Adrenal gland (tissue), 19 donors: ENCODE measurements at places on chromosomes 12 and 14. TPM values are rescaled to one million over a fixed set of nuclear protein-coding genes. Genes with fewer than 3 reads are reported as not detected.

DNA sequence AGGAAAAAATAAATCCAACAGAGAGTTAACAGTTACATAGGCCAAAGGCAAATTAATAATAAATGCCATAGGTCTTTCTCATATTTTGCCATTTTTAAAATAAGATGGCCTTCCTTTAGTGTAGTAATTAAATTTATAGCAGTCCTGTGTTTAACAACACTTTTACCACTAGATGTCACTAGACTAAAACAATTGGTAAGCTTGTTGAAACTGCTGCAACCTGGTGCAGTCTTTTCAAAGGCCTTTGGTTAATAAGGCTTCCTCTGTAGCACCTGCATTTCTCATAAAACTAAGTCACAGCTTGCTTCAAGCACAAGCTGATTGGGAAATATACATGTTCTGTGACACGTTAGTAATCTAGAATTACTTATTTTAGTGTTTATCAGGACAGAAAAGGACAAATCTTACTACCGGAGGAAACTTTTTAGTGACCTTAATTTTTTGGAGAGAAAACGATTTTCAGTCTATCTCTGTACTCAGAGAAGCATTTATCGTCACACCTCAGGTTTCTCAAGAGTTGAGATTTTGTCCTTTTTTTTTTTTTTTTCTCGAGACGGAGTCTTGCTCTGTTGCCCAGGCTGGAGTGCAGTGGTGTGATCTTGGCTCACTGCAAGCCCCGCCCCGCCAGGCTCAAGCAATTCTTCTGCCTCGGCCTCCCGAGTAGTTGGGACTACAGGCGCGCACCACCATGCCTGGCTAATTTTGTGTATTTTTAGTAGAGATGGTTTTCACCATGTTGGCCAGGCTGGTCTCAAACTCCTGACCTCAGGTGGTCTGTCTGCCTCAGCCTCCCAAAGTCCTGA, 20.0 kb downstream of the BORCS5 start:
- DNase-seq: no peak

- no peak for DNase-seq
Observed at GRCh38 chr14:76926521-76927251, 100.5 kb downstream of the LRRC74A start.

- DNase-seq: no peak
Observed at GRCh38 chr12:67773896-67774295, 125.4 kb downstream of the DYRK2 start.

DNA sequence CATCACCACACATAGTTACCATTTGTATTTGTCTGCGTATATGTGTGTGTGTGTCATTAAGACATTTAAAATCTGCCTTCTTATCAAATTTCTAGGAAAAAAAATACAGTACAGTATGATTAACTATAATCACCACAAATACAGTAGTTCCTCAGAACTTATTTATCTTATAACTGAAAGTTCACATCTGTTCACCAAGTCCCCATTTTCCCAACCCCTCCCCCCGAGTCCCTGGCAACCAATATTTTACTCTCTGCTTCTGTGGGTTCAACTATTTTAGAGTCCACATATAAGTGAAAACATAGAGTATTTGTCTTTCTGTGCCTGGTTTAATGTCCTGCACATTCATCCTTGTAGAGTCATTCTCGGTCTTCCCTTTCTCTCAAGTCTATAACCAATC, 12.3 kb downstream of the CAPS2 start:
- DNase-seq: no peak

- no peak for DNase-seq
Observed at GRCh38 chr12:11862798-11863197, 207.9 kb upstream of the BCL2L14 start.

The DHRS2 gene
- total RNA-seq: 1.2 TPM

- no peak for DNase-seq
Observed at GRCh38 chr14:69586404-69586803, 11.7 kb upstream of the CCDC177 start.

GRCh38 chr12:43008953-43009845, 419.7 kb upstream of the PRICKLE1 start:
- DNase-seq: no peak

The RASAL1 gene
- total RNA-seq: 34.5 TPM

- DNase-seq: no peak
Observed at GRCh38 chr14:35333797-35334743, 41.9 kb downstream of the PSMA6 start.

The INHBC gene
- not detected for total RNA-seq

The KRT79 gene
- not detected for total RNA-seq

DNA sequence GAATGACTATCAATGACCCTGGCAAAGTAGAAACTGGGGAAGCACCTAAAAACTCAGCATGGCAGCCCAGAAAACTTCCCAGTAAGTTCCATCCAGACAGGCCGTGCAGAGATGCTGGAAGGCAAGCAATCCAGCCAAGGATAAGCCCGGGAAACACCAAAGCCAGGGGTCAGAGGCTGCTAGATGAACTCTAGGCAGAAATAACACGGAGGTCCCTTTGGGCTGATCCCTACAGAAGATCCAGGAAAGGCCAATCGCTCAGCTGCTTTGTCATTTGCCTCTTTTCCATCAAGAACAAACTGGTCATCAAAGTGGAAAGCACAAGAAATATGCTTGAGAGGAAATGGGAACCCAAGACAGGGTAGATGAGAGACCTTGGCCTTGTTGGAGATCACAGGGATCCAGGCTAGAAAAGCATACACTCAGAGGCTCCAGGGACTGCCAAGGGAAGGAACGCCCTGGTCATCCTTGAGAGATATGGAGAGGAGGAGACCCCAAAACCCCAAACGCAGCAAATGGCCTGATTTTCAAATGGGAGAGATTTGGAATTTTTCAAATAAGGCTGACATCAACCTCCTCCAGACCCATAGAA, 6.5 kb downstream of the KRT79 start:
- no peak for DNase-seq

- no peak for DNase-seq
Observed at GRCh38 chr14:55832974-55833373, 253.0 kb downstream of the KTN1 start.

DNA sequence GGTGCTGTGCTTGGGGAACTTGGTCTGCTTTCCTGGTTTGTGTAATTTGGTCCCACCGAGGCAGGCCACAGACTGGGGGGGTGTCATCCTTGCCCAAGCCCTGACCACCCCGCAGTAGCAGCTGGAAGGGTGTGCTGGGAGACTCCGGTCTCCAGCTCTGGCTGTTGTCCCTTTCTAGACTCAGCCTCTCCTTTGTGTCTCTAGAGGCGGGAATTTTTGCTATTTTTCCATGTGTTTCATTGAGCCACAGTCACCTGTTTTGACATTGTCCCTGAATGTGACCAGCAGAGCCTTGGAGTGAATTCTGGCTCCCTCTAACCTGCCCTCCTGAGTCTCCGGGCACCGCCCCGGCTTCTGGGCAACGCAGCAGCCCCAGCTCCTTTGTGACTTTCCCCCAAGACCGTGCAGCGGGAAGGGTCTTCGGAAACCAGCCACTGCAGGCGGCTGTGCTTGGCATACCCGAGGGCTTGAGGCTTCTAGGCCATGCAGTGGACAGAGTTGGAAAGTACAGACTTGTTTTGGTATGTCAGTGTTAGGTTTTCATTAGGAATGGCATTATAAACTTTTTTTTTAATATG, 98.6 kb downstream of the TNFAIP2 start:
- no peak for DNase-seq

GRCh38 chr14:91062600-91062999, 2.2 kb upstream of the RPS6KA5 start:
- no peak for DNase-seq

DNA sequence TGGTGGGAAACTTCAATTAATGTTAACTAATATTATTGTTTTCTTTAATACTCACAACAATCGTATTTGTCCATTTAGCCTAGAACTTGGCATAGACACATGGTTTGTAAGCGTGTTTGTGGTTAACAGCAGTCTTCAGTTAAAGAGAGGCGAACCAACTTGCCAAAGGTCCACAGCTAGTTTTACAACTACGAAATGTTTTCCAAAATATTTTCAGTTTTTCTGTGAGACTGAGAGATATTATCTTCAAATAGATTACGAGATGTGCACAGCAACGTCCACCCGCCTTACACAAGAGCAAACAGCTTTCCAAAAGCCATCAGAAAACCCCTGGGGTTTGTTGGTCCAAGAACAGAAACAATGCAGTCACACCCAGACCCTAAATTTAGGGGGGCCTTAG, 58.6 kb upstream of the RASSF3 start:
- DNase-seq: no peak

DNA sequence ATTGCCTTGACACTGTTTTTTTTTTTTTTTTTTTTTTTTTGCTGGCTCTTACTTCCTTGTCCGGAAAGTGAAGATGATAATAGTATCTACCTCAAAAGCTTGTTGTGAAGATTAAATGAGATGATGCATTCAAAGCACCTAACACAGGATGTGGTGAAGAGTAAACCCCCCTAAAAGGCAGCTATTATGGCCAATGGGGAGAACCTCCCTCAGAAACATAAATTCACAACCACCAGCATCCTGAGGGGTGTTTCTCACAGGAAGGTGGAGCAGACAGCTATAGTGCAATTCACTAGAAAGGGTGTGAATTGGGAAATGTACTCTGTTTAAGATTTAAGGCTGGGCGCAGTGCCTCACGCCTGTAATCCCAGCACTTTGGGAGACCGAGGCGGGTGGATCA, 85.4 kb upstream of the CRY1 start:
- DNase-seq: no peak

GRCh38 chr12:124564232-124564958, 3.0 kb downstream of the NCOR2 start:
- no peak for DNase-seq

GRCh38 chr12:39852346-39852745, 232.7 kb upstream of the ABCD2 start:
- DNase-seq: no peak

The GPRC5D gene
- not detected for total RNA-seq

GRCh38 chr12:89542912-89543592, 17.2 kb upstream of the POC1B start:
- DNase-seq: peak; percentile 81

The MIPOL1 gene
- 17.5 TPM for total RNA-seq

GRCh38 chr12:49706351-49707127, 666 bp downstream of the FMNL3 start:
- peak; percentile 35 for DNase-seq

- no peak for DNase-seq
Observed at GRCh38 chr12:100448656-100449055, 25.0 kb upstream of the NR1H4 start.

GRCh38 chr12:49636979-49637755, 13.8 kb downstream of the PRPF40B start:
- peak; percentile 78 for DNase-seq

DNA sequence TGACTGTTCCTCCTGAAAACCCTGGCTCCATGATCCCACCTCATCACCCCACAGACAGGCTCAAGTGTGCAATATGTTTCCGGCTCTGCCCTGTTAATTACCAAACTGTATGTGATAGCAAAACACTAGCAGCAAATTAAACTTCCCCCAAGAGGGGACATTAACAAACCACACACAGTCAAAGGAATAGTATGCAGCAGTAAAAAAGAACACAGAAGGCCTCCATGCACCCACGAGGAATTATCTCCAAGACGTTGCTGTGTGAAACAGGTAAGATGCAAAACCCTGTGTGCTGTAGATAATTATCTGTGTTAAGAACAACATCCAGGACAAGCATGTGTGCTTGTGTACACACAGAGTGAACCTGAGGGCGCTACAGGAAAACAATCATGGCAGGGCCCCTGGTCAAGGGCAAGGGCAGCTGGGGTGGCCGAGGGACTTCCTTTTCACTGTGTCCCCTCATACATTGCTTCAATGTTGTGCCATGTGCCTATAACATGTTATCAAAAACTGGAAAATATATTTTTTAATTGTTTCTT, 35.8 kb downstream of the ITPK1 start:
- DNase-seq: no peak

The ENDOU gene
- not detected for total RNA-seq

The KCNC2 gene
- total RNA-seq: not detected

DNA sequence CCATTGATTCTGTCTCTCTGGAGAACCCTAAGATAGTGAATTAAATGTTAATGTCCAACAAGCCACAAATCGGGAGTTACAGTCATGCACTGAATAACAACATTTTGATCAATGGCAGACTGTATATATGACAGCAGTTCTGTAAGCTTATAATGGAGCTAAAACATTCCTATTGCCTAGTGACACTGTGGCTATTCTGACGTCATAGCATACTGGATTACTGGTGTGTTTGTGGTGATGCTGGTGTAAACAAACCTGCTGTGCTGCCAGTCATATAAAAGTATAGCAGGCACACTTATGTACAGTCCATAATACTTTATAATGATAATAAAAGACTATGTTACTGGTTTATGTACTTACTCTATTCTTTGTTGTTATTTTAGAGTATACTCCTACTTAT, 56.7 kb upstream of the BICD1 start:
- DNase-seq: no peak

DNA sequence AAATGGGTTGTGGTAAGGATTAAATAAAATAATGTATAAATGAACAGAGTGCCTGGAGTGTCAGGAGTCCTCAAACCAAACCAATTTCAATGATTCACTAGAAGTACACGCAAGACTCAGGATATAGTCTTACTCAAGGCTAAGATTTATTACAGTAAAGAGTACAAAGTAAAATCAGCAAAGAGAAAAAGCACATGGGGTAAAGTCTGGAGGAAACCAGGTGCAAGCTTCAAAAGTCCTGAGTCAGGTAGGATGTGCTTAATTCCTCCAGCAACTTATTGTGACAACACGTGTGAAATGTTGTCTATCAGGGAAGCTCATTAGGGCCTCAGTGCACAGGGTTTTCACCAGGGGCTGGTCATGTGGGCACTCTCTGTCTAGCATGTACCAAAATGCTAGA, 105.8 kb upstream of the NAP1L1 start:
- no peak for DNase-seq

The WSCD2 gene
- 0.18 TPM for total RNA-seq

- DNase-seq: peak; percentile 96
Observed at GRCh38 chr12:118052324-118053070, 8.5 kb downstream of the WSB2 start.

- peak; percentile 89 for DNase-seq
Observed at GRCh38 chr12:95942524-95943329, at the start of gene CCDC38. Gene CCDC38, minus strand, starts transcription at chr12:95942614. Its CDS starts 6,105 bp downstream, at chr12:95936509.

The OR6C6 gene
- total RNA-seq: not detected

The ZNF605 gene
- 11.0 TPM for total RNA-seq

- DNase-seq: no peak
Observed at GRCh38 chr14:32202491-32202997, 525 bp downstream of the RNU6-8 start.

- DNase-seq: no peak
Observed at GRCh38 chr12:19759227-19759626, 319.9 kb downstream of the AEBP2 start.

- no peak for DNase-seq
Observed at GRCh38 chr14:78767436-78767835, 597.3 kb downstream of the NRXN3 start.

GRCh38 chr12:16258963-16259362, 18.5 kb downstream of the SLC15A5 start:
- no peak for DNase-seq
